Hindlimb muscle (tissue), 1 donor: ENCODE measurements at places on chromosomes 11 and 22. TPM values are rescaled to one million over a fixed set of nuclear protein-coding genes. Genes with fewer than 3 reads are reported as not detected.

DNA sequence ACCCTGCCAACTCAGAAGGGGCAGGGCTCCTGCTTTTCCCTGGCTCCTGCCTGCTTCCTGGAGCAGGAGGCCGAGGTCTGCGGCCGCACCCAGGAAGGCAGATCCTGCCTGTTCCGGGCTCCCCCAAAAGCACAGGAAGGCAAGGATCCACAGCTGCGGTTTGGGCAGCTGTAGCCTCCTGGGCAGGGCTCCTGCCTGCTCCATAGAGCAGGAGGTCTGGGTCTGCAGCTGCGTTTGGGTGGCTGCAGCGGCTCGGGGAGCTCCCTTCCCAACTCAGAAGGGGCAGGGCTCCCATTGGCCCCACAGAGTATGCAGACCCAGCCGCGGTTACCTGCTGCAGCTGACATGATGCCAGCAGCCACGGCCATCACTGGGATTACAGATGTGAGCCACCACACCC, 5.5 kb downstream of the UPK2 start:
- DNase-seq = no peak

DNA sequence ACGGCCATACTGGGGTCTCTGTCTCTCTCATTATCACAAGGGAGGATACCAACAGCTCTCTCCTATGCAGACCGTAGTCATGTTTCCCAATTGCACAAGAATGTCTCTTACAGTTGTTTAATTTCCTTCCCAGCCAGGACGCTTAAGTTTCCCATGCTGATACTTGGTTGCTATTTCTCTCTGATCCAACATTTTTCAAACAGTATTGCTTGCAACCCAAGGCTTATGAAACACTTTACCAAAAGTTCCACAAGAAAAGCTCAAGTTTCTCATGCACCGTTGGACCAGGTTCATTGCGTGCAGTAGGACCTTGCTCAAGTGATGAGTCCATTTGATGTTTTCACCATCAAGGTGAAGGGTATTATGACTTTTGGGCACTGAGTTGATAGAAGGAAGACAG, 46.6 kb downstream of the GGTLC2 start:
- DNase-seq = no peak

DNA sequence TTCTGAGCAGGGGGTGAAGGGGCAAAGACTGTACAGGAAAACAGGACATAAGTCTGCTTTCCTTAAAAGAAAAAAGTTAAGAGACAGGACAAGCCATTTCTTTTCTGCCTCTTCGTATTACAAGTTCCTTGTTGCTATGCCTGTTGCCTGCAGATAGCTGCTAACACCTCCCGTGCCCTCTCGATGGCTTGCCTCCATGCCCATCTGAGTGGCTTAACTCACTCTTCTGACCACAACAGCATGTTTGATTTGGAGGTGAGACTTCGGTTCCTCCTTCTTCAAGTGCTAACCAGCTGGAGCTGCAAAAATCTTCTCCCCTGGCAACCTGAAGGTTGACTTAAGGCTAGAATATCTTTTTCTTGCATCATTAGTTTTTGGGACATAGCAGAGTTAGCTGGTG, 103.1 kb downstream of the PRR5L start:
- DNase-seq = no peak

The RAB3IL1 gene
- 31.7 TPM for polyA plus RNA-seq

The SCGB1C1 gene
- not detected for polyA plus RNA-seq

The CARD16 gene
- polyA plus RNA-seq = 19.1 TPM
